ENCODE measurements at places on chromosomes 5 and 9.

- DNase-seq: no peak
Observed at GRCh38 chr9:119429302-119429701, 60.1 kb upstream of the BRINP1 start.

GRCh38 chr5:149693021-149693420 is 37.1 kb upstream of the PPARGC1B start:
- DNase-seq: no peak

- no peak for DNase-seq
Observed at GRCh38 chr5:147413266-147413665, 96.6 kb downstream of the DPYSL3 start.

- DNase-seq: no peak
Observed at GRCh38 chr9:121768416-121769015, 117.1 kb downstream of the DAB2IP start.

GRCh38 chr5:83265318-83265717 is 188.0 kb downstream of the XRCC4 start:
- DNase-seq: no peak

DNA sequence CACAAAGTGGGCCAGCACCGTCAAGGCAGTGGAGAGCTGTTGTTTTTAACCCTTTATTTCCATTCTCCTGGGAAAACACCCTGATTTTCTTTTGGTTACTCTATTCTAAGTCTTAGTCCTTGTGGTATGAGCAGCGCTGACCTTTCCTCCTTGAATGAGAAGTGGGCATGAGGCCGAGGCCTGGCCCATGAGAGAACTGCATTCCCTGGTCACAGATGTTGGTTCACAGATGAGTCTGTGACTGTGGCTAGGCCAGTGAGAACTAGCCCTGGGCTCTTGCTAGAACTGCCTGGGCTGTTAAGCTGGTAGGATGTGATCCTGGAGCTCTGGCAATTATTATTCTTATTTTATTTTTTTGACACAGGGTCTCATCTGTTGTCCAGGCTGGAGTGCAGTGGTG is 71.7 kb upstream of the KLF9 start:
- DNase-seq: no peak

DNA sequence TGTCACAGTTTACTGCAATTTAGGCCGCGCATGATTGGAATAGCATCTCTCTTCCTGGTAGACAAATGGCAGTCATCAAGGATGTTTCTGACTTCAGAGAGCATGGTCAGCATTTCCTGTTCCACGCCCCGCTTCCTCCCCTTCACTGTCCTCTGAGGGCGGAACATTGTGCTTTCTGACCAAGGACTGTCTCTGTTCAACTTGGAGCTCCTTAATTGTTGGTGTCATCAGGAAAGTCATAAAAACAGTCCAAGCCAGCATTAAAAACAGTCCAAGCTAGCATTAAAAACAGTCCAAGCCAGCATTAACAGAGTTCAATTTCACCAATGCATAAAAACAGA is 301.3 kb upstream of the IRX4 start:
- DNase-seq: no peak

DNA sequence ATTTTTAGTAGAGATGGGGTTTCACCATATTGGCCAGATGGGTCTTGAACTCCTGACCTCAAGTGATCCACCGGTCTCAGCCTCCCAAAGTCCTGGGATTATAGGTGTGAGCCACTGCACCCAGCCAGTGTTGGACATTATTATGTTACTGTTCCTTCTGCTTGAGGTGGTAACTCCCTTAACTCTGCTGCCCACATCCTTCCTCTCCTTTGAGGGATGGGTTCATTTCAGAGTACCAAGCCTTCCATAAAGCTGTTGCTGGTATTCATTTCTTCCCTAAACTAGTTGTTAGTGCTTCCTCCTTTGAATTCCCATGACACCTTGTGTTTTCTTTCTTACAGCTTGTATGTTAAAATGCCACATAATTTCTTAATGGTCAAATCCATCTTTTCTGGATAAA is 54.0 kb downstream of the CTNNA1 start:
- DNase-seq: no peak

- no peak for DNase-seq
Observed at GRCh38 chr9:88258024-88258423, 119.7 kb upstream of the SPATA31C2 start.

DNA sequence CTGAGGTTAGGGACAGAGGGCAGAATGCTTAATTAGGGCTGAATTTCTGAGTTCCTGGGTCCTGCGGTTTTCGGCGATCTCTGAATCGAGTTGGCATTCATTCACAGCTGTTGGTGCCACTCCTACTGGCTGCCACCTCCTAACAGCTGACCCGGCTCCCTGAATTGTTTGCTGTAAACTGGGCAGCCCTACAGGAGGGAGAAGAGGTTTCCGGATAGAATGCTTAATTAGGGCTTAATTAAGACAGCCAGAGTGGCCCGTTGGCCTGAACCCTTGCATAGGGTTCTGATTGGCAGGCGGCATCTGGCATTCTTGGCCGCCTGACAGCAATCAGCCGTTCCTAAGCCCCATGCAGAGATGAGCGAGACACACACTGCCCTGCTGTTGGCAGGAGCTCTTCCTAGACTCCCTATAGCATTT is 25.7 kb downstream of the FRMPD1 start:
- no peak for DNase-seq

DNA sequence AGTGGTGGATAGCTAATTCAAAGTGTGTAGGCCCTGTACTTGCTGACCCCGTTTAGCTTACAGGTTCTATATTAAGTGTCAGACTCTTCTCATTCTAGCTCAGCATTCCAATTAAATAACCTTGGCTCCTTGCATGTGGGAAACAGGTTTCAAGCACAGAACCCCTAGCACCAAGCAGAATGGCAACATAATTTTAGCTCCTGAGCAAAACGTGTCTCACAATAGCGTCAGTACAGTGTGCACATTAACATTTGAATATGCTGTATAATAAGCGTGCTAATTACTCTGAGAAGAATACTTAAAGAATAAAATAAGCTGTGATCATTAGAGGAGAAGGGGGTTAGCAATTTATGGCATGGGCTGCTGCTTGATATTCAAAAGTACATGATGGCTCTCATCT is 21.0 kb upstream of the ANP32B start:
- no peak for DNase-seq

- DNase-seq: no peak
Observed at GRCh38 chr9:123523001-123523400, 167.0 kb downstream of the CRB2 start.

DNA sequence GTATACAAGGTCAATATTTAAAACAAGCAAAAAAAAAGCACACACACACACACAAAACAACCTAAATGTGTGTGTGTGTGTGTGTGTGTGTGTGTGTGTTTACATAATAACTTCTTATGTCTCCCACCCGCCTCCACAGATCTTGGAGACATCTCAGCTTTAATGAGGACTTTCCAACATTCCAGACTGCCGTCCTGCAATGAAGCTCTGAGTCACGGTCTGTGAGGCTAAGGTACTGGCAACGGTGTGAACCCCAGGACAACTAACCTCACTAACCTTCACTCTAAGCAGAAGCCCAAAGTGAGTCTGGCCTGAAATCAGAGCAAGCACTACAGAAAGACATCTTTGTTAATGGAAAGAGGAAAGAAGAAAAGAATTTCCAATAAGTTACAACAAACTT is 22.3 kb downstream of the ZNF474 start:
- DNase-seq: no peak

GRCh38 chr5:80268916-80269315 is 13.1 kb upstream of the SERINC5 start:
- DNase-seq: no peak

GRCh38 chr5:124644138-124644537 is 102.3 kb downstream of the ZNF608 start:
- DNase-seq: no peak

- DNase-seq: no peak
Observed at GRCh38 chr5:14299666-14300065, 156.5 kb downstream of the TRIO start.

GRCh38 chr5:130502702-130503101 is 598.4 kb downstream of the CHSY3 start:
- DNase-seq: no peak

DNA sequence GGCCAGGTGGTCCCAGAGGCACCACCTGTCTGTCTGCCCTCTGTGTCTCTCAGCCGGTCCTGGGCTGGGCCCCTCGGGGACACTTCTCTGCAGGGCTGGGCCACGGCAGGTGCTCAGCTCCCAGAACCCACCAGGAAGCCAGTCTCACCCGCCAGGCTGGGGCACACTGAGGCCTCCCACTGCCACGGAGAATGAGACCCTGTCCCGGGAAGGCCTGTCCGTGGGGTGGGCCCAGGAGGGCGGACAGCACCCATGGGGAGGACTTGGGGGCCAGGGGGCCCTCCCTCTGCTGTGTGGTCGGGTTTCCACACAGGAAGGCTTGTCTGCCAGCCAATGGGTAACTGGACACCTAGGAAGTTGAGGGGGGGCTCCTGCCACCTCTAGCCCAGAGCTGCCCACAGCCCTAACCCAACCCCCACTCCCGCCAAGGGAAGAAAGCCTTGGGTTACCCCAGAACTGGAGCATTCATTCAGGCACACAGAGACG is 4.1 kb upstream of the TUBB4B start:
- DNase-seq: no peak

GRCh38 chr9:125867751-125868415 is 120.7 kb downstream of the PBX3 start:
- no peak for DNase-seq

- no peak for DNase-seq
Observed at GRCh38 chr5:109877670-109878045, 187.9 kb downstream of the MAN2A1 start.

DNA sequence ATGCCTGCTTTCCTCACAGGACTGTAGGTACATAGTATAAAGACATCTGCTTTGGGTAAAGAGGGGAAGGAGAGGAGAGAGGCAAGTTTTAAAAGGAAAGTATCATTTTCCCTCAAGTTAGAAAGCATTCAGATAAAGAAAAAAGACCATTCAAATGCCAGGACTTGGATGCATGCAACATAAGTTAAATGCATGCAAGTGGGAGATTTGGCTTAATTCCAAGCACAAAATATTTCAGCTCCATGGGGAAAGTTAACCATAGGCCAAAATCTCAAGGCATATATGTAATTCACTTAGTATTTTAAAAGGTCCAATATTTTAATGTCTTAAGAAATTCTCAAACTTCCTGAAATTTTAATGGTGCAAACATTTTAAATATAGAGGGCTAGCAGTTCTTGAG is 36.4 kb downstream of the POU5F2 start:
- DNase-seq: no peak

GRCh38 chr9:110922145-110922544 is 116.1 kb downstream of the LPAR1 start:
- DNase-seq: no peak

DNA sequence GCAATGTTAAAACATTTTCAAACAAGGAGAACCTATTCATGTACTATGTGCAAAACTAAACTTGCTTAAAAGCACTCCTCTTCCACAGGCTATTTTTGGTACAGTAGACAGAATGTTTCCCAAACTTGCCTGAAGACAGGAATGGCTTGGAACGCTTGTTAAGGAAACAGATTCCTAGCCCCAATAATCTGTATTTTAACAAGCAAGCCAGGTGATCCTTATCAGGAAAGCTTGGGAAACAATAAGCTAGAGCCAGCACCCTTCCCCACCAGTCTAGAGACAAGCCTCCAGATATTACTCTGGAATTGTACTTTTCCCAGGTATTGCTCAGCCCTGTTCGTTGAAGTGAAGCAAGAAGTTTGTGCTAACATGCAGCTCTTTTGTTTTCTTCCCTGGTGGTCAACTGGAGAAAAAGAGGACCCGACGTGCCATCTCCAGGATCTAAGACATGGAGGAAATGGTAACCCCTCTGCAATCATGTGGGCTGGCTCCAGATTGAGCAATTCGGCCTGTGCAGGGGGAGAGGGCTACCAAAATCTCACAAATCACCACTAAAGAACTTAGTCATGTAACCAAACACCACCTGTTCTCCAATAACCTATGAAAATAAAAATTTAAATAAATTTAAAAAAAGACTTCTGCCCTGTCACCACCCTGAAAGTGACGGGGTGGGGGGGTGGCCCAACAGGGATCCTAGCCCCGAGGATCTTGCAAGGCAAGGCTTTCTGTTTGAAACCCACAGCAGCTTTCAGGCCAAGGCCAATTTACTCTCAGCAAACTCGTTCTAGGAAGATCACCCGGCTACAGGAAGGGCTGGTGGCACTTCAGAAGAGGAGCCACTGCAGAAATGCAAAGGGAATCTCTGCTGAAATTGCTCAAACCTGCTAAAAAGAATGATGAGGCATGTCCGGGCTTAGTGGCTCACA is 48.6 kb downstream of the SHB start:
- DNase-seq: no peak

DNA sequence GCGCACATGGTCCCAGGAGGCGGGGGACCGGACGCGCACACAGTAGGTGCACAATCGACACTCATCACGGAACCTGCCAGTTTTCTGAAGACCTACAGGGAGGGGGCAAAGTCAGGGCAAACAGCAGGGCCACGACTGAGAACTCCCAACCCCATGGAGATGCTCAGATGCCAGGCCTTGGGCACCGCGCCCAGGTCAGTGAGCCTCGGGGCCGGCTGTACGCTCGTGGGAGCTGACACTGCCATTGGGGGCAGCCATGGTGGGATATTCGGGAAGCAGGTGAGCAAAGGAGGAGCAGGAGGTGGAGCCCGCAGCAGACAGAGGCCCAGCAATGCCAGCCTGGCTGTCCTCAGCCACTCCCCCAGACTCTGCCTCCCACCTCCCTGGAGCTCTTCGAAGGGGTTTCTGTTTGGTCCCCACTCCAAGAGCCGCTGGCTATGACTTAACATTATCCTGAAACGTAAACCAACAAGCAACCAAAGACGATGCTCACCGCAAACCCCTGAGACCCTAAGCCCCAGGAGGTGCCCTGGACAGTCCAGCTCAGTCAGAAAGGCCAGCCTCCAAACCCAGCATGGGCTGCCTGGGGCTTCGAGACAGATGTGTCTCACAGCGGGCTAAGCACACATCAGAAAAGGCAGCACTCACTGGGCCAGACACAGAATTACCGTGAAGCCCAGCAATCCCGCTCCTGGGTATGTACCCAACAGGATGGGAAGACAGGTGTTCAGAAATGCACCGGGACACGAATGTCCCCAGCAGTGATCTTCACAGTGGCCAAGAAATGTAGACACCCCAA is 78.4 kb downstream of the VAV2 start:
- DNase-seq: no peak

DNA sequence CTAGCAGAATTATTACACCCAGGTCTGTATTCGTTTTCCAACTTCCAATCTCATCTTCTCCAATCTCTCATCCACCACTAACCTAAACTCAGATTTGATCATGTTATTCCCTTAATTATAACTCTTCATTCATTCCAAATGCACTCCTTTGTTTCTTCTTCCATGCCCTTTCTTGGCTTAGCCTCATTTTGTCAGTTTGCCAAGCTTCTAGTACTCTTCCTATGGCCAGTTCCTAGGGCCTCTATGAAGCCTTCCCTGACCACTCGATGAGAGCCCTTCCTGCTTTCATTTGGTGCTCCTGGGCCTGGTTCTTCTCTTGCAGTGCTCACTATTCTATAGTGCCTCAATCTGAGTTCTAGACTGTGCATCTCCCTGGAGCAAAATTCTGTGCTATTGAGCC is 5.8 kb downstream of the FAM219A start:
- DNase-seq: no peak

GRCh38 chr5:2393556-2393955 is 357.9 kb downstream of the IRX2 start:
- no peak for DNase-seq

- no peak for DNase-seq
Observed at GRCh38 chr9:123000371-123001068, 32.9 kb upstream of the GPR21 start.

- DNase-seq: peak; percentile 10
Observed at GRCh38 chr9:100472788-100473275, at the start of gene TMEFF1. TSS of gene TMEFF1 (plus strand) at chr9:100473149. CDS start at chr9:100473545, 396 bp downstream.

GRCh38 chr5:375336-375920 is 53.9 kb downstream of the AHRR start:
- no peak for DNase-seq

Data from activated CD8-positive, alpha-beta memory T cell treated with anti-CD3 and anti-CD28 coated beads for 48 hours (primary cell).